CD4-positive, alpha-beta T cell treated with Interferon alpha-2 for 1 hour (primary cell): ENCODE measurements at places on chromosomes 7 and 10.
A peak's percentile ranks its signal among the peaks of the same experiment; 100 is the strongest.

DNA sequence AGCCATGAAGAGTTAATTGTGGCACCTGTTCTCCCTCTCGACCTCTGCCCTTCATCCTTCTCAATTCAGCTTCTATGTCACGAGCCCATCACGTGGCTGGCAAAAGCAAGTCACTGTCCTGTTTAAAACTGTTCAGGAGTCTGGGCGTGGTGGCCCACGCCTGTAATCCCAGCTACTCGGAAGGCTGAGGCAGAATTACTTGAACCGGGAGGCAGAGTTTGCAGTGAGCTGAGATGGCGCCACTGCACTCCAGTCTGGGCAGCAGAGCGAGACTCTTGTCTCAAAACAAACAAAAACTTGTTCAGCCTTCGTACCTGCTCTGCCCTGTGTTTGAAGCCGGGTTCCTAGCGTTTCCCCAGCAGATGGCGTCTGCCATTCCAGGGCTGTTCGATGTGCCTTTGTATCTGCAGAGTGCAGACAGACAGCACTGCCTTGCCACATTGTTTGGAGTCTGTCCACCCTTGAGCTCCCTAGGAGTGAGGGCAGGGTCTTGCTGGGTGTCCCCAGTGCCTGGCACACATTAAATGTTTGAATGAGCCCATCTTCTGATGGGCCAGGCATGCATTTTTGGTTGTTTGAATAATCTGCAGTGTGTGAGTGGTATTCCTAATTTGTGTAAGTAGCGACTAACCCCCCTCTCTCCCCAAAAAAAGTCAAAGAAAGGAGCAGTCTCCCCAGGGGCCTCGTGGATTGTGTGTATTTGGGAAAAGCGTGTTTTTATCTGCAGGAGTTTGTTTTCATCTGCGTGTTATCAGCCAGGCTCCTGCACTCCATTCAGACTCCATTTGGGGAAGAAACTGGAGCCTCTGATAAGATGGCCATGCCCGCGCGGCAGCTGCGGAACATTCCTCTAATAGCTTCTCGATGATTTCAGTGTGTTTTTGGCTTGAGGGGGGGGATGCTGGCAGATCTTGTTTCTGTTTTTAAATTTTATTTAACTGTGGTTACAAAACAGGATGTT is 61.2 kb downstream of the DNAJB6 start:
- DNase-seq = no peak

DNA sequence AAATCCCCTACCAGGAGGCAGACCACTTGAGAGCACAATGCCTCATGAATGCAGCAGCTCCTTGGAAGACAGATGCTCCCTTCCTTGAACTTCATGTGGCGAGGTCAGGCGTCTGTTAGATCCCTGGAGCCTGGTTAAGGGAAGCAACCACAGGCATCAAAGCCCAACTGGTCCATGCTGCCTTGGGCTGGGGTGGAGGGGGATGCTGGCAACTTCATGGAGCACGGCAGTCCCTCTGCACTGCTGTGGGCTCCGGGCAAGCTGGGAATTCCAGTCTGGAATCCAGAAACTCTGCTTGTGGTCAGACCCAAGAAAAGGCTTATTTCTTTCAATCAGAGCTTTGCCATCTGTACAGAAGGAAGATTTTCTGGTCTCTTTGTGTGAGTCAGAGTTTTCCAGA is 130.4 kb downstream of the PFKFB3 start:
- no peak for DNase-seq

DNA sequence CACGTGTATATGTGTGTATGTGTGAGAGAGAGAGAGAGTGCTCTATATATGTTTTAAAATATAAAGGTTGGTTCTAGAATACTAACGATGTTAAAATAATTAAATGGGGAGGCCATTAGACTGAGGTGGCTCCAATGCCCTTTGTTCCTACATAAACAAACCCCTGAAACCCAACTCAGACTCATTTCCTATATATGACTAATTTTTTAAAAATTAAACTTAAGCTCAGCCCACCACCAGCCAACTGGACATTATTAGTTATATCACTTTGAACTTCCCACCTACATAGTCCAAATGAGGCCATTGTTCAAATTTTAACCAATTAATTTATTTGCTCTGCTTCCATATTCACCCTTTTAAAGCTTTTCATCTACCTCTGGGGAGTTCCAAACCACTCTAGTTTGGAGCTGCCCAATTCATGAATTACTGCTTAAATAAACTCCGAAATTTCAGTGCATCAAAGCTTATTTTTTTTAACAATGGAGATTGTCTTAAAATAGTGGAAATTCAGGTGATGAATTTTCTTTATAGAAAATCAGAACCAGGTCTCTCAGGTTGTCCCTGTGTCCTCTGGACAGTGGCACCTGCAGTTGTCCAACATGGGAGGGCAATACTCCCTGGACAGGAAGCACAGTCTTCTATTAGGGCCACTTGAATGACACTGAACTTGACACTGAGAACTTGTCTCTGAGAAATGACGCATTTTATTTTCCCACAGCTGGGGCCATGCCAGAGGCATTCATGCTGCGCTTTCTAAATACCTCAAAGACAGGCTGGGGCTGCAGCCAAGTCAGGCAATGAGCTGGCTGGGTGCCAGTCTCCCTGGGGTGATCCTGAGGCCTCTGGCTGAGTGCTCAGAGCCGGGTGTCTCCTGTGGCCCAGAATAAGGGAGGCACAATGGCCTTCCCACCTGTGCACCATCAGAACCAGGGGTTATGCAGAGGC is 109.5 kb upstream of the TMEM72 start:
- no peak for DNase-seq

- no peak for DNase-seq
These were observed 5.8 kb downstream of the CTBP2 start for GRCh38 chr10:125154529-125154928.

GRCh38 chr7:123999703-124000102 is 33.2 kb downstream of the TMEM229A start:
- no peak for DNase-seq

DNA sequence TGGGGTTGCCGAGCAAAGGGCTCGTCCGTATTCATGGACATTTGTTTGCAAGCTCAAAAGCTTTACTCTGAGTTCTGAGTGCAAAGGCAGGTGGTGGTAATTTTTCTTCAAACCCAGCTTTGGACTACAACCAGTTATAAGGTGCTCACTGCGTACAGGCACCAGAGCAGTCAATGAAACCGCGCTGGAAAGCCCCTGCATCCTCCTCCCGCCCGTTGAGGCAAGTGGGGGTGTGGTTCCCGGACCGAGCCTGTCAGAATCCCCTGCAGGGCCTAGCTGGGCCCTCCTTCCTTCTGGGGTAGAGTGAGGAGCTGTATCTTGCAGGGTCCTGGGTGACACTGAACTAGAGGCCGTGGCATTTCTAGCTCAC is 22.3 kb downstream of the AMZ1 start:
- peak; percentile 70 for DNase-seq

- DNase-seq = no peak
These were observed 491.1 kb upstream of the ZMIZ1 start for GRCh38 chr10:78577712-78578111.

- no peak for DNase-seq
These were observed 7.6 kb downstream of the TMEM184A start for GRCh38 chr7:1548438-1548831.

GRCh38 chr7:90563286-90563685 is 32.8 kb upstream of the CDK14 start:
- no peak for DNase-seq

GRCh38 chr7:140990193-140990962 is 24.4 kb downstream of the MRPS33 start:
- no peak for DNase-seq

- DNase-seq = no peak
These were observed 105.0 kb downstream of the SH2D4B start for GRCh38 chr10:80642661-80643060.

DNA sequence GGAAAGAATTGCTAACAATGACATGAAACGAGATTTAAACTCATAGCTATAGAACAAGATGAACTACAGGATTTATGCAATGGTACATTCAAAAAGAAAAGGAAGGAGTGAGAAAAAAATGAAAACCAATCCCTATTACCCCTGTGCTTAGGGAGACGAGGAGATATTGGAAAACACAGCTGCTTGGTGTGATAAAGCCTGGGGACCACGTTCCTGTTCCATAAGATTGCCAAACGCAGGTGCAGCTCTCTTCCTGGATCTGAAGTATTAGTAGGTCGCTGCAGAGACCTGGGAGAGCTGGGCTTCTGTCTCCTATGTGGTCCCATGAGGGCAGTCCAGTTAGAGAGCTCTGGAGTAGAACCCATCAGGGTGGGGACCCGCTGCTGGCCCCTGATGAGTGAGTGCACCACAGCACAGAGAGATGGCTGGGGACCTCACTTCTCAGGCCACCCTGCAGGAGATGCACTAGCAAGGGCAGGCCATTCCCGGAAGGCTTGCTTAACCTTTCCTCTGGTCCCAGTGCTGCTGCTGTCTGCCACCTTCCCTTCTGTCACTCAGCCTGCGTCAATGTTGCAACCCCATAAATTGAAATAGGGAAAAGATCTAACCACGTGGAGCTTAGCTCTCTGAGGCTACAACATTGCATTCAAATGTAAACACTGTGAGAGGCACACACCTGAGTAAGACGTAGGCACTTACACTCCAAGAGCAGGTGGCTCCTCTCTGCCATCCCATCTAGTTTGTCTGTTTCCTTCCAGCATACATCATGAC is 57.9 kb downstream of the MTPN start:
- DNase-seq = no peak

DNA sequence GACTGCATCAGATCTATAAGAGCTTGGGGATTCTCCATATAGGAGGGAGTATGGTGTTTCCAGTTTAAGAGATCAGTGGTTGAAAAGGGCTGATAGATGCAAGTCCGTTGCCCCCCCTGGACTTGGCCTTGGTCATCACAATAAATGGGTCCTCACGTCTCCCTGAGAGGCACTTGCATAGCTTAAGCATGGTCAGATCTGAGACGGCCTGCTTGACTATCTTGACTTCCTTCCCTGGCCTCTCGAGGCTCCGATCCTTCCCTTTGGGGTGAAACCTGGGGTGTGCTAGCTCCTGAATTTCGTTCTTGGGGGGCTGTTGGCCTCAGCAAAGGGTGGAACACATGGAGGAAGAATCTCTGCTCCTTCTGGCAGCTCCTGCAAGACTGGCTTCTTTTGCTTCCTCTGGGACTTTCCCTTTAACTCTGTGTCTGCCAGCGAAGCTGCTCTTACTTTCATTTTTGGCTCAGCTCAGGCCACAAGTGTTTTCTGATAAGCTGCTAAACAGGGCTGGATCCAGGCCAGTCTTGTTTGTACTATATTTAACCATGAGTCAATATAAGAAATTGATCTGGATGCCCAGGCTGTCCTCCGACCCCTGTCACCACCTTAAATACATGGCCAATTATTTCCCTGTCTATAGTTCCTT is 11.2 kb upstream of the ZNF485 start:
- DNase-seq = peak; percentile 15

- no peak for DNase-seq
These were observed 89.7 kb upstream of the FZD8 start for GRCh38 chr10:35731828-35732227.

DNA sequence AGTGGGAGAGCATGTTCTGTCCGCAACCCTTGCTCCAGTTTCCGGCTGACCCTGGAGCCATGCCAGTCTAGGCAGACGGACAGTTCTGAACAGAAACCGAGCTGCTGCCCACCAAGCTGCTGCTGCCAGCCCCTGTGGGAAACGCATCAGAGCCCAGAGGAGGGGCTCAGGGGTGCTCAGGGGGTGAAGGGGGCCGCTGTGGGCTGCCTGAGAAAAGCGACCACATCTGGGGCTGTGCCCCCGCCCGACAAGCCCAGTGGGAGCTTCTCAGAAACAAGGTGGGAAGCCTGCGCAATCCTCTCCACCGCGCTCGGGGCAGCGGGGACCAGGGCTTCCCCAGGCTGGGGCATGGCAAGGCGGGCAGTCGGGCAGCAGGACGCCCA is 38.8 kb upstream of the CFAP46 start:
- DNase-seq = no peak

GRCh38 chr7:43674559-43675436 is 54.5 kb downstream of the COA1 start:
- no peak for DNase-seq

DNA sequence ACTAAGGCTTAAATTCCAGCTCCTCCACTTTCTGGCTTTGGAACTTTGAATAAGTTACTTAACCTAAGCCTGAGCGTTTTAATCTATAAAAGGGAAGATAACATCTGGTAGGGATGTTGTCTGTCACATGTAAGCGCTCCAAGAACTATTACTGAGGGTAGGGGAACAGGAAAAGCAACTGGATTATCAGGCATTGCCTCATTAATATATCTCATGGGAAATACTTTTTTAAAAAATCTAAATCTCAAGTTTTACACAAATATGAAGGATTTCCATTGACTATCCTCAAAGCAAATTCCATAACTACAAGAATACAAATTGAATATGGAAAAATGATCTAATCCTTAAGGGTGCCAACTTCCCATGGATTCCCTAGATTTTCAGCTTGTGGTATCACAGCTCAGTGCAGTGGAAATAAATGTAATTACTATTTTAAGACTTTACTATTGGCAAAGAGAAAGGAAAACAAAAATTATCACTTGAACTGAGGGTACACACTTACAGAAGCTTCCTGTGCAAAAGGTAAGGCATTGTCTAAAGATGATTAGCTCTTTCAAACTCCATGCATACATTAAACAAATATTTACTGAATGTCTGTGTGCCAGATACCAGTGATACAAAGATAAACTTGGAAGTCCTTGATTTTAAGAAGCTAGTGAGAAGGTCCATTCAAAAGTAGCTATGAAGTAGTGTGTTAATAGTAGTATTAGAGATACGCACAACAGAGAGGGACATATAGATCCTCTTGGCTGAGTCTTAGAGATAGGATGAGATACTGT is 38.4 kb downstream of the NT5C2 start:
- no peak for DNase-seq

DNA sequence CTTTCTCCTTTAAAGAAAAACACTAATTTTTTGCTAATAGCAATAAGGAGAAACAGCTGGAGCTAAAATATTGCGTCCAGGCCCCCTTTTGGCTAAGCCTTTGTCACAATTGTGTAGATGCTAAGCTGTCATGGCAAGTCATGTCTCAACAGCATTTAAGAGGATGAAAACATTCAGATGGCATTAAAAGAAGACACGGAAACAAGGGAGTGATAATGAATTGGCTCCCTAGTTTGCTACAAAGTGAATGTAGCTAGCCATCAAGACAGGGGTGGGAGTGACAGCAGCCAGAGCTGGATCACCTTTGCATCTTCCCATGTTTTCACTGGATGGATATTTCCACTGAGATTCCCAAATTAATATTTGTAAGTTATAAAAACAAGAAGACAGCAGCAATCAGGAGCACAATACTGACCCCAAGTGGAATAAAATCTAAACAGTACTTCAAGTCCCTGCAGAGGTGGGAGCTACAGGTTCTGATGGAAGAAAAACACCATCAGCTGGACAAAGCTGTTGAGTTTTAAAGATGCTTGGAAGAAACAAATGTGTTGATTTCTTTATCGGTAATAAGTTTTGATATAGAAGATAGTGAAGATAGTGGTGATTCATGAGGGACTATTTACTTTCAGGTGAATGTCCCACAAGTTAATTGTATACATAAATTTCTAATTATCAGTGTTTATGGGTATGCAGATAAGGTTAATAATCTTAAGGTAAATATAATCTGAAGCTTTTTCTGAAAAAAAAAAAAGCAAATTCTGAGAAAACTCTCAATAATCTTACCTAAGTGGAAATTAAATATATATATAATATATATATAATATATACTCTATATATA is 129.4 kb downstream of the SLC16A9 start:
- DNase-seq = no peak
